ENCODE measurements at places on chromosomes 12 and 14.

DNA sequence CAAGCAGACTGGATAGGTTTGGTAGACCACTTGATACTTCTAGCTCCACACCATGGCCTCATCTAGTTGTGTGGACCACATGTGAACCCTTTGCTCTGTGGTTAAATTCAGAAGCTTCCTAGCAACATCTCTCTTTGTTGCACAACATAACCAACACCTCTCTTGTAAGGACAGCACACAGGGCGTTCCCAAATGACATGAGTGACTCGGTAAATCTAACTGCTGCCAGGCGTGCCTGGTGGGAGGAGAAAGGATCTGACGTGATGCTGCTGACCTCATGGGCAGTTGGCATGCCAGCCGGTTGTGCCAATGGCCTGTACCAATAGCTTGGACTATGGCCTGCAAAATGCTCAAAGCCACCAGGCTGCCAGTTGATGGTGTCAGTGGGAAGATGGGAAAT is 93.8 kb downstream of the CPSF2 start:
- DNase-seq: no peak

GRCh38 chr12:14902465-14902864 is 16.8 kb upstream of the MGP start:
- DNase-seq: no peak

- no peak for DNase-seq
Measured at GRCh38 chr12:53482626-53483168, 16.6 kb downstream of the MAP3K12 start.

DNA sequence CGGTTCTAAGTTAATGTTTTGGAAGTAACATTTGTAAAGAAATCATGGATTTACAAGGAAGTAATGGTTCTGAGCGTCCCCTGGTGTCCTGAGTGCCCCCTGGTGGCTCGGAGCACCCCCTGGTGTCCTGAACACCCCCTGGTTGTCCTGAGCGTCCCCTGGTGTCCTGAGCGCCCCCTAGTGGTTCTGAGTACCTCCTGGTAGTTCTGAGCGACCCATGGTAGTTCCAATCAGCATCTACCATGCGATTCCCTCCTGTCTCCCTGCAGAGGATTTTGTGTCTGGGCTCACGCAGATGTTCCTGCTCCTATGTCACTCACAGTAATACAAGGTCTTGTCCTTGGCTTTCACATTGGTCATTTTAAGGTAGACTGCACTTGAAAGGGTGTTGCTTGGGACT is 1352.9 kb downstream of the TMEM121 start:
- no peak for DNase-seq

DNA sequence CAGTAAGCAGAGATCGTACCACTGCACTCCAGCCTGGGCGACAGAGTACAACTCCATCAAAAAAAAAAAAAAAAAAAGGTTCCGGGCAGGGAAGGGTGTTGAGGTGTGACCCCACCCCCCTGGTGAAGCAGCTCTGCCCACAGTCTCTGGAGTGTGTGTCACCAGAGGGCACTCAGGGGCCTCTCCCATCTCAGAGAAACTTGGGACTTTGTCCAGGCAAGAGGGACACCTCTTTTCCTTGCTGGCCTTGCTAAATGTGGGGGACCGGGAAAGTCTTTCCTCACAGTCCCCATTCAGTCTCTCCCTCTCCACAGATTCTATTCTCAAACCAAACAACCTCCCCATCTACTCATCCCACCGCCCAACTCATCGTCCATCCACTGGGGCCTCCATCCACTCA is 43.6 kb downstream of the RFLNA start:
- DNase-seq: no peak

- no peak for DNase-seq
Measured at GRCh38 chr12:127121494-127122084, 1145.4 kb upstream of the TMEM132C start.

DNA sequence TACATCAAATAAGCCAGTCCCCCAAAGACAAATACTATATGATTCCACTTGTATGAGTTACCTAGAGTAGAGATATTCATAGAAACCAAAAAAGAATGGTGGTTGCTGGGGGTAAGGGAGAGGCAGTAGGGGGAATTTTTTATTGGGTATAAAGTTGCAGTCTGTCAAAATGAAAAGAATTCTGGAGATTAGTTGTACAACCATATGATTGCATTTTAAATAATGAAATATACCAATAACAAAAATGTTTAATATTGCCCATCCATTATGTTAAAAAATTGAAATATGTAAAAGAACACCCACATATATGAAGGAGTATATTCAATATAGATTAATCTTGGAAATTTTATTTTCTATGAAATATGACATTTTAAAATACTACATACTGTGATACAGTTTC is 1383.5 kb downstream of the FSCB start:
- DNase-seq: no peak

DNA sequence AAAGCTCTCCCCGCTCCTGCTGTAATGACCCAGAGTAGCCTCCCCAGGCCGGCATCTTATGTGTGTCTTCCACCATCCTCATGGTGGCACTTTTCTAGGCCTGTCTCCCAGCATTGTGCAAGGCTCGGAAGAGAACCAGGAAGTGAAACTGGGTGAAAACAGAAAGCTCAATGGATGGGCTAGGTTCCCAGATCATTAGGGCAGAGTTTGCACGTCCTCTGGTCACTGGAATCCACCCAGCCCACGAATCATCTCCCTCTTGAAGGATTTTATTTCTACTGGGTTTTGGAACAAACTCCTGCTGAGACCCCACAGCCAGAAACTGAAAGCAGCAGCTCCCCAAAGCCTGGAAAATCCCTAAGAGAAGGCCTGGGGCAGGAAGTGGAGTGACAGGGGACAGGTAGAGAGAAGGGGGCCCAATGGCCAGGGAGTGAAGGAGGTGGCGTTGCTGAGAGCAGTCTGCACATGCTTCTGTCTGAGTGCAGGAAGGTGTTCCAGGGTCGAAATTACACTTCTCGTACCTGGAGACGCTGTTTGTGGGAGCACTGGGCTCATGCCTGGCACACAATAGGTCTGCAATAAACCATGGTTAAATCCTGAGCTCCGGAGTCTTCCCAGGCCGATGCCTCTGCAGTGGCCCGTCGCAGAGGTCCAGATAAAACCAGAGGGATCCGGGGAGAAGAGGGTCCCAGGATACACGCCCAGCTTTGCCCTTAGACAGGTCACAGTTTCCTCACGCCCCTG is 15.6 kb downstream of the ACVRL1 start:
- no peak for DNase-seq

DNA sequence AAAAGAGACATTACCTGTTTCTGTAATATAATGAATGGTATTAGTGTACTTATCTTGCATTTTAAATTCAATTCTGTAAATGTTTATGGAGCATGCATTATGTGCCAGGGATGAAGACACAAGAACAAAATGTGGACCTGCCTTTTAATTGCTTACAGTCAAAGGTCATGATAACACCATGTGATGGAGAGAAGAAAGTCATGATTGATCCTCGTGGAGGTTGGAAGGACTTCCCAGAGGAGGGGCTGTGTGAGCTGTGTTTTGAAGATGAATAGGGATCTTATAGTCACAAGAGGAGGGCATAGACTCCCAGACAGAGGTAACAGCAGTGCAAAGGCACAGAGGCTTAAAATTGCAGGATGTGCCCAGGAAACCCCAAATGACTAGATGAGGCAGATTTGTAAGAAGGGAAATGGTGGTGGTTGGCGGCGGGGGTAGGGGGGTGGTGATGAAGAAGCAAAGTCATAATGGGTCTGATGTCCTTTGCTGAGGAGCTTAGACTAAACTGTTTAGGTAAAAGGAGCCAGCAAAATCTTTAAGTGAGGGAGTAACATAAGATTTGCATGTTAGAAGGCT is 151.5 kb downstream of the PRKCH start:
- peak; percentile 60 for DNase-seq

GRCh38 chr12:117118838-117119591 is 19.8 kb upstream of the TESC start:
- DNase-seq: no peak

- no peak for DNase-seq
Measured at GRCh38 chr12:98416845-98417244, 98.5 kb upstream of the TMPO start.

DNA sequence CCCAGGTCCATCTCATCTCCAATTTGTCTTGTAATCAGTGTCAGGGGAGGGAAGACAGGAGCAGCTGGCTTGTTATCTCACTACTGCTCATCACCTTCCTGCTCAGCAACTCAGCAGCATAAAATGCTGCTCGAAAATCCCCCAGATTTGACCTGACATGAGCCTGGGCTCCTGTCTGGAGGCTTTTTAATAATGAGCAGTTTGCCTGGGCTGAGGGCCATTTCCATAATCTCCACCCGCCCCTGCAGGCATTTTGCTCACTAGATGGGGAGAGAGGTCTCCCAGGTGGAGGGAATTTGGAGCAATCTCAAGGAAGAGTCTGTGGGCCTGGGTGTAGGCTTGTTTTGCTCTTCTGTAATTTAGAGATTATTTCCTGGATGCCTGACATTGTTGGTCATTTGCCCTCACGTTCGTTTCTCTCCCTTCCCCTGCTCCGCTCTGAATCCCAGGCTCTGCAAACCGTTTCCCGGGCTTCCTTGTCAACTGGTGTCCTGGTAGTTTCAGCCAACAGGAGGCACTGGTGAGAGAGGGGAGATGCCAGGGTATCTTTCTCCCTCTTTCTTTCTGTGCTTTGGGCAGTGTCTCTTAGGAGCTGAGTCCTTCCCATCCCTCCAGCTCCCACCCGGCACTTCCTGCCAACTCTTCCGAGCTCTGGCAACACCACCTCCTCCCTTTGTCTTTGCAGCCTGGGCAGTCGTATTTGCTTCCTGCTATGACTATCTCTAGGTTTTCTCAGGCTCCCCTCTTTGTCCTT is 299.2 kb downstream of the GLT1D1 start:
- DNase-seq: no peak

- DNase-seq: no peak
Measured at GRCh38 chr14:59276235-59276634, 87.8 kb downstream of the DAAM1 start.

DNA sequence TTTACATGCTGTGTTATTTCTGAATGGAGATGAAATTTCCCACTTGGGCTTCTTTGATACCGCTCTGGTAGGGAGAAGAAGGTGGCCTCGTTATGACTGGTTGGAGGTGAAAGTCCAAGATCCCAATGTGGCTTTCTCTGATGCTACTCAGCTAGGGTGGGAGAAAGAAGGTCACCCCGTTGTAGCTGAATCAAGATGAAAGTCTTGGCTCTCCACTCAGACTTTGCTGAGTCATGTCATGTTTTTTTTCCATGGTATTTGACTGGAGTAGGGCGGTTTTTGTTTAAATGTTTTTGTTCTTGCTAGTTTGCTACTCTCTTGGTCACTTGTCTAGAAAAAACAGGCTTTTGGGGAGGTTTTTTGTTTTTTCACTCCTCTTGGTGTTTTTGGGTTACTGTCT is 2.4 kb upstream of the PDE6H start:
- DNase-seq: no peak

DNA sequence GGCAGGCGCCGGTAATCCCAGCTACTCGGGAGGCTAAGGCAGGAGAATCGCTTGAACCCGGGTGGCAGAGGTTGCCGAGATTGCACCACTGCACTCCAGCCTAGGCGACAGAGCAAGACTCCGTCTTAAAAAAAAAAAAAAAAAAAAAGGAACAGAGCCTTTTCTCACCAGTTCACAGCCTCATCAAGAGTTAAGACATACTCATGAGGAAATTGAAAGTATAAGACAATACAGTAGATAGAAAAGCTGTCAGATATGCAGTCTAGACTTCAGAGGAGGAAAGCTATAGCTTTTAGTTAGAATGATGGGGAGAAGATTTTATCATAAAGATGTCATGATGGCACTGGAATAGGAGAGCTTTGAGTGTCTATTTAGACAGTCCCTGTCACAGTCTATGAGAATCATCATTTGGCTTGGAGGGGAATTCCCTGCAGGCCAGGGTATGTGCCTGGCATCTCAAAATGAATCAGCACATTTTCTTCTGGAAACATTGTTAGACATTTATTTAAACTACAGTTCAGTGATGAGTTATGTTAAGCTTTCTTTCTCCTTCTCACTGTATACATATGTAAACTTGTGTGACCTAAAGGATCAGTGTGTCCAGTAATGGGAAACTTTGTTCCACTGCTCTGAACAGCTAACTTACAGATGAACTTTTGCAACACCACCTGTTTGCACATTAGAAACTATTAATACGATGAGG is 2.9 kb upstream of the RAB35 start:
- DNase-seq: no peak

DNA sequence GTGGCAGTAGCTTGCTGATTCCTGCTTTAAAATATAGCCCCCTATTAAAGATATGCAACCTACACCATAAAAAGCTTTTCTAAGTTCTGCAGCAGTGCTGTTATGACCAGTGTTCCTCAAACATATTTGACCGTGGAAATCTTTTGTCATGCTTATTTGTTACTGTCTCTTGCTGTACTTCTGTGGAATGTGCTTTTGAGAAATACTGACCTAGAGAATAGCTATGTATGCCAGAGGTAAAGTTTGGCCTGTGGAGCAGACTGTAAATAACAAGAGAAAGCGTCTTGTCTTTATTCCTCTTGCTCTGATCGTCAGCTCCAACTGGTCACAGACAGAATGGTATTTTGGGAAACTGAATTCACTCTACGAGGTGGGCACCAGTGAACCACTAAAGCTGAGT is 239.0 kb downstream of the FBXL14 start:
- DNase-seq: no peak

- no peak for DNase-seq
Measured at GRCh38 chr12:15853877-15854276, 28.3 kb upstream of the STRAP start.

GRCh38 chr14:77870646-77871045 is 70.7 kb downstream of the ADCK1 start:
- no peak for DNase-seq

- no peak for DNase-seq
Measured at GRCh38 chr12:89140602-89141238, 211.6 kb downstream of the DUSP6 start.

DNA sequence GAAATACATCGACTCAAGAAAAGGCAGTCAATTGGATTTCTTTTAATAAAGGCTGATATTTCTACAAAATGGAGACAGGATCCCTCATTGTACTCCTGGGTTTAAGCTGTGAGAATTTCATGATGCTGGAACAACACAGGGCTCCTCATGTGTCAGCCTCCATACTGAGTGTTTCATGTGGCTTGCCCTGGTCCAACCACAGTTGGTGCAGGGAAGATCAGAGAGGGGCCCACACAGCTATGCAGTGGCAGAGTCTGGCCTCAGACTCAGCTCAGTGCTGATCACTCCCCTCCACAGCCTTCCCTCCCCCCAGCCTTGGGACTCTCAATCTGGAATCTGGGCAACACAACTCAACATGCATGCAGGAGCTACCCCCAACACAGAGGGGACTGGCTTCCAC is 122.5 kb upstream of the OVCH1 start:
- no peak for DNase-seq

- no peak for DNase-seq
Measured at GRCh38 chr12:128570191-128571065, 253.3 kb downstream of the SLC15A4 start.

DNA sequence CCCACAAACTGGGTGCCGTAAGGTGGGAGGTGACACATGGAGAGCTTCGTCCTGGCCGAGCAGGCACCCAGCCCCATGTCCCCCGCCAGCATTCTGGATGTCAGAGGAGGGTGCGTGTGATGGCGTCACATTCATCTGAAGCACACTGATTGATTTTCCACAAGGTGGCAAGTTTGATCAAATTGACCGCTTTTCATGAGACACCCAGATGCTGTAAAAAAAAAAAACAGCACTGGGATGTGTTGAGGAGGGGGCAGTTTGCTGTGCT is 24.2 kb downstream of the SLC25A29 start:
- no peak for DNase-seq

- DNase-seq: no peak
Measured at GRCh38 chr12:94614288-94614721, 36.1 kb downstream of the TMCC3 start.

GRCh38 chr14:103296987-103297386 is 37.0 kb upstream of the EIF5 start:
- no peak for DNase-seq

Measured in CD4-positive, CD25-positive, alpha-beta regulatory T cell (primary cell).